ENCODE measurements at places on chromosomes 6 and 20. TPM values are rescaled to one million over a fixed set of nuclear protein-coding genes. Genes with fewer than 3 reads are reported as not detected.

- no peak for DNase-seq
Measured at GRCh38 chr6:119966484-119966883, 616.9 kb upstream of the MAN1A1 start.

- DNase-seq = no peak
Measured at GRCh38 chr6:33164176-33164575, 28.1 kb downstream of the COL11A2 start.

DNA sequence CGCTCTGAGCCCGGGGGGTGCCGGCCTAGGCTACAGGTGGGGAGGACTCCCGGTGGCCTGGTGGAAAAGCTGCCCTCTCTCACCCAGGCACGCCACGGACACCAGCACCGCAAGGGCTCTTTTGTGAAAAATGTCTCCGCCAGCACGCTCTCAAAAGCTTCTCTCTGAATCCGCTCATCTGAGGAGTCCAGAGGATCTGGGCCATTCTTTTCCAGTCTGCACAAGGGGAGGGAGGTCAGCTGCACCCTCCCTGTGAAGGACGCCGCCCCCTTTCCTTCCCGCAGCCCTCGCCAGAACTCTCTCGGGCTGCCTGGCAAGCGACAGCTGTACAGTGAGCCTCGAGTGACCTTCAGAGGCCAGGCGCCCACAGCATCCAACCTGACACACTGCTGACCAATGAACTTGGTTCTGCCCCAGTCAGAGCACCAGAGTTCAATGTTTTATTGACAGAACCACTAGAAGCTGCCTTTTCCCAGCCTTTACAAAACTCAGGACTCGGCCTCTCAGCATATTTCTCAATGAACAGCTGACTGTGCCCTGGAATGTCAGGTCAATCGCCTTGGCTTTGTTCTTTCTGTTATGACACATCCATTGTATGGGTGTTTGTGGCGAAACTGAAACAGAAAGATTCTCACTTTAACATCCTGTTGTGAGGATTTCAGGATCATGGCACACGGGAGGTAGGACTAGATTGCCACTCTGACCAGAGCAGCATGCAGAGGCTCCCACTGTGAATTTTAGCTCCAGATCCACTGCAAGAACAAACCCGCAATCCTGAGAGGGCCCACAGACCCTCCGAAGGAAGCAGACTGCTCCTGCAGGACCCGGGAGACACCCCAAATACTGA is 26.7 kb downstream of the SERPINB9 start:
- peak; percentile 91 for DNase-seq

Gene TMEM217
- 1.5 TPM for polyA plus RNA-seq

Gene DSE
- polyA plus RNA-seq = 16.8 TPM

Measured in large intestine (tissue), 12 donors.